CMK (cell line): ENCODE measurements at places on chromosomes 11 and 22.
A peak's percentile ranks its signal among the peaks of the same experiment; 100 is the strongest.

GRCh38 chr11:8239536-8240228, 24.0 kb downstream of the LMO1 start:
- DNase-seq, result no peak

DNA sequence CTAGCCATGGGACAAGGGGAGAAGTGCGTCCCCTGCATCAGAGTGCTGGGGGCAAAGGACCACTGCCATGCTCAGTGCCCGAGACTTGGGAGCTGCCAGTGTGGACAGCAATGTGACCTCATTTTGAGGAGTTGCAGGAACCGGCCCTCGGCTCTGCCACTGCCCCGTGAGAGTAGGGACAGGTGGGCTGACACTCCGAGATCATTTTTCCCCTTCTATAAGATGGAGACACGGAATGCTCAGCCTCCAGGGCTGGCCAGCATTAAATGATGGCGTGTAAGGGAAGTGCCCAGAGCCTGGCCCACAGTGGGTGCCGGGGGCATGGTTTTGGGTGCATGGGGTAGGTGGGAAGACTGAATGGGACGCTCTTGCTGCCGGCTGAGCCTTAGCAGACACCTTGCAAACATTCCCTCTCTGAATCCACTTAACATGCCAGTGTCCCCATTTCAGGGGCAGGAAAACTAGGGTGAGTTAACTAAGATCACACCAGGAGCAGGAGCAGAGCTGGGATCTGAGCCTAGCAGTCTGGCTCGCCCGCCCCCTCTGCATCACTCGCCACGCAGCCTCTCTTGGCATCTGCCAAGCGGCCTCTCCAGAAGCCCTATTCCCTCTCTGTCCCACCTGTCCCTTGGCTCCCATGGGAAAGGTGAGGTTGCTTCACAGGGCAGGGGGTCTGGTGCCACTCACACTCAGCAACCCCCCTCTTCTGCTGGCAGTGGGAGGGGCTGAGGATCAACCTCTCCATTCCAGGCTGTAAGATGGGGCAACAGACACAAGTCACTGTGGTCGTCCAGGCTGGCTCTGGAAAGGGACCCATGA, 13.6 kb downstream of the NPTXR start:
- DNase-seq, result no peak

DNA sequence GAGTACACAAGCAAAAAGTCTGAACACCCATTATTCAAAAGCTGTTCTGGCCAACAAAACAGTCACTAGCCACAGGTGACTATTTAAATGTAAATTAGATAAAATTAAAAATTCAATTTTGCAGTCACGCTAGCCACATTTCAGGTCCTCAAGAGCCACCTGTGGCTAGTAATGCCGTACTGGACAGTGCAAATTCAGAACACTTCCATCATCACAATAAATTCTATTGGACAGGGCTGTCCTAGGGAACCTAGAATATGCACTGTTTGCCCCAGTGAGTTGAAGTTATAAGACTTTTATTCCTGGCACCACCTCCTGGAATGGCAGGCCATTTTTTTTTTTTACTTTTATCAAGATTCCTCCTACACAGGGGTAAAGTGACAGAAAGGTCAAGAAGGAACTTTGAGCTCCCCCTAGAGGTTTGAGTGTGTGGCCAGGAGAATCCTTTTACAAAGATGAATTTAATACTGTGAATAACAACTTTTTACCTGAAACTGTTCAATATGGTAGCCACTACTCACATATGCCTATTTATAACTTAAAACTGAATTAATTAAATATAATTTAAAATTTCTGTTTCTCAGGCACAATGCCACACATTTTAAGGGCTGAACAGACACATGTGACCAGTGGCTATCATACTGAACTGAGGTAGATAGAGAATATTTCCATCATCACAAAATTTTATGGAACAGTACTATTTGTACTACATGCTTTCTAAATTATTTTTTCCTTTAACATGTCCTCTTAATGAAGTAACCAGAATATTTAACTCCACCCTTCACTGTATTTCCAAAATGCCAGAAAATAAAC, 6.5 kb downstream of the MSANTD2 start:
- DNase-seq, result peak; percentile 51

- DNase-seq, result no peak
These were observed 453.6 kb downstream of the TMEM135 start for GRCh38 chr11:87491381-87491780.

DNA sequence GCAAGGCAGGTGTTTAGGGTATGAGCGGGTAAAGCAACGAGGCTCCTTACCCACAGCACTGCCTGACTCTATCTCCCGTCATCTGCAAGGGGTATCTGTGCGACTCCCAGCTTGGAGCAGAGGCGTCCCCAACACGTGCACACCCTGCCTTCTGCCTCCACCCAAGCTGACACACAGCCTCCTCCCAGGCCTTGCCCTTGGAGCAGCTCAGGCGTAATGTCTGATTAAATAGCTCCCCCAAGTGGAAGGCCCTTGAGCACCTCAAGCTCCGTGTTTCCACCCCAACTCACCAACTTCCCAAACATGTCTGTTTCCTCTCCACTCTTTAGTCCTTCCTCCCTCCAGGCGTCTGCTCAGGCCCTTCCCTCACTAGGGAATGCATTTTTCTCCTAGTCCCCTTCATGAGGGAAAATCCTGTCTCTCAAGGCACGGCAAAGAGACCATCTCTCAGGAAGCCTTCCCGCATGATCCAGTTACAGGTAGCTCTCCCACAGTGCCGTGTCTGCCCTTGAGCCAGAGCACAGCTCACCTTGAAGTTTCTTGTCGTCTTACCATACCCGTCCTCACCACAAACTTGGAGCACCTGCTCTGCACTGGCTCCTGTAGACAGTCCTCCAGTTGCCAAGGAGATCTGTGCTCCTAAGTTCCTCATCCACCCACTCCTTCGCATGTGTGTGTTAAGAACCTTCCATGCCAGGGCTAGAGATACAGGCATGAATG, 15.8 kb downstream of the CYB5R2 start:
- no peak for DNase-seq

GRCh38 chr11:3894128-3894731, 38.8 kb downstream of the STIM1 start:
- no peak for DNase-seq

DNA sequence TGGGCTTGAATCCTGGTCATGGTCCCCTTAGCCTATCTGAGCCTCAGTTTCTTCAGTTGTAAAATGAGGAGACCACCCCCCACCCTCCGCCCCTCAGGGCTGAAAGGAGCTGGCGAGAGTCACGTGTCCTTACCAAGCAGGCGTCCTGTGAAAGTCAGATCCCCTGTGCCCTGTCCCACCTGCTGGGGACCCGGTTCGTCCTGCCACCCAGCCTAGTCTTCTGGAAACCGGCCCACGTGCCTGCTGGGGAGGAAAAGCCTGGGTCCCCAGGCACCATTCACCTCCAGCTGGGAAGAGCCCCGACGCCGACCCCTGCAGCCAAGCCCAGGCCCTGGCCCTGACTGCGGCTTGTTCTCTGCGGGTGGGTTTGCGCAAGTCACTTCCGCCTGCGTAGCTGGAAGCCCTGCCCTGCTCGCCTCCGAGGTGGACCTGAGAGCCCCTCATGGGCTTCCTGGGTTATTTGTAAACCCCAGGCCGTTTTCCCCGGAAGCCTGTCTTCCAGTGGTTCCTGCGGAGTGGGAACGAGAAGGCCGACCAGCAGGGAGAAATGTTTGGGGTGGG, 679 bp upstream of the SSH3 start:
- no peak for DNase-seq

GRCh38 chr11:30388957-30389356, 66.1 kb downstream of the ARL14EP start:
- DNase-seq, result no peak

- no peak for DNase-seq
These were observed 103.8 kb downstream of the FAM168A start for GRCh38 chr11:73493956-73494598.

DNA sequence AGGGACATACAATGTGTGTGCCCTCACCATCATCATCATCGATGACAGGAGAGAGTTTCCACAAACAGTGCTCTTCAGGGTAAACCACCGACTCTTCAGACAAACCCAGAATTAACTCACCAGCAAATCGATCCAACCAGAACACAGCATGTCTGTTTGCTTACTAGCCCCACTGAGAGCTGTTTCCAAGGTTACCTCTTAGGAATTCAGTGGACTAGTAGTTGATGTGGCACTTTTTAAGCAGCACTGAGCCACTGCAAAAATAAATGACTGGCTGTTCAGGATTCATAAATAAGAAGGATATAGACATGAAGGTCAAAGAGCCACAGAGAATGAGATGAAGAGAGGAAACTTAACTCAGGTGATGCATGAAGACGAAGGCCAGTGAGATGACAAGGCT, 83.1 kb downstream of the PARVA start:
- no peak for DNase-seq

DNA sequence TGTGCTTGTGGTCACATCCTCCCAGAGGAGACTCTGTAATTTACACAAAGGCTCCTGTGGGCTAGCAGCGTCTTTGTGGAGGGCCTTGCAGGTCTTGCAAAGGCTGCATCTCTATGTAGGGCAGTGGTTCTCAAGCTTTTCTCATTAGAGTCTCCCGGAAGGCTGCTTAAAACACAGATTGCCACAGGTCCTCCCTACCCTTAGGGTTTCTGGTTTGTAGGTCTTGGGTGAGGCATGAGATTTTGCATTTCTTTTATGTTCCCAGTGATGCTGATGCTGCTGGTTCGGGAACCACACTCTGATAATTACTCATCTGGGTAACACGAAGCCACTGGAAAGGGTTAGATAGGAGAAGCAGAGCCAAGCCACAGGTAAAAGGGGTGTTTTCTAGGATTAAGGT, 151.3 kb upstream of the ZBED5 start:
- no peak for DNase-seq

GRCh38 chr11:65865550-65866172, 5.4 kb downstream of the MUS81 start:
- no peak for DNase-seq

GRCh38 chr11:44067266-44067665, 1.2 kb downstream of the ACCS start:
- peak; percentile 39 for DNase-seq

- peak; percentile 15 for DNase-seq
These were observed 1031.8 kb downstream of the NTM start for GRCh38 chr11:132402071-132402684.

DNA sequence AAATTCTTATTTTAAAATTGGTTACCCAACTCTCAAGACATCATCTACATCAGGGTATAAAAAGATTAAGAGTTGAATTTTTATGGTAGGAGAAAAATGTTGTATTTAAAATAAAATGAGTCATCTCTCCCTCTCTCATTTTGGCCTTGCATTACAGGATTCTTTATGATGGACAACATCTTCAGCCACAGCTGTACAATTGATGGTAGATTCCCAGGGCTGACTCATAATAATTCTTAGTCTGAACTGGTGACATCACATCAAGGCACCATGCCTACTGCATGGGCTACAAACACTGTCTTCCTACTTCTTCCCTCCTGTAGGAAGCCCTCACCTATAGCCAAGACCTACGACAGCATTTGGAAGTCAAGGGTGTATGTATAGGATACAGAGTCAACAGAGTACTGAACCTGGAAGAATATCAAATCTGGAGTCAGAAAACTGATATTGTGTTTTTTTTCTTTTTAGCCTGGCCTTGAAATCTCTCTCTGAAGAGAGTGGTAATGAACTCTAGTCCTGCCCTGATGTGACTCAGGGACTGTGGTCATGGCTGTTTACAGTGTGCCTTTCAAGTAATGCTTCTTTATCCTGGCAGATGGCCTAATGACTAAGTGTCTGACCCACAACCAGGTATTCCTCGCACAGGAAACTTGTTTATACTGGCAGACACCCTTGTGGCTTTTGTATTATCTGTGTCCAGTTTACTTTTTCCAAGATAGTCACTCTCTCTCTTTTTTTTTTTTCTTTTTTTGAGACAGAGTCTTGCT, 32.5 kb downstream of the MRGPRX2 start:
- DNase-seq, result no peak

DNA sequence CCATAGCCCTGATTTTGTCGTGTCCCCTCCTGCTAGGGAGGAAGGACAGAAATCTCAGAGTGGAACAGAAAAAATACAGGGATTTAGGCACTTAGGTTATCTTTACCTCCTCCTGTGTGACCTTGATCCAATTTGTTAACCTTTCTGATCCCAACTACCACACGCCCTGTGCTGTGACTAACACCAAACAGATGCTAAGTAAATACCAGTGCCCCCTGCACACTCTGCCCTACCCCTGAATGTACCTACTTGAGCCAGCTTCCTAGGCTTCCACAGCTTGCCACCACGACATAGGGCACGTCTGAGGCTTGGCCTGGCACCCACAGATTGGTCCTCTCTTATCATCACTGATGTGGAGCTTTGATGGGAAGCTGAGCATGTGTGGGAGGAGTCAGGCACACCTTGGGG, 9.2 kb downstream of the MYO18B start:
- DNase-seq, result no peak

DNA sequence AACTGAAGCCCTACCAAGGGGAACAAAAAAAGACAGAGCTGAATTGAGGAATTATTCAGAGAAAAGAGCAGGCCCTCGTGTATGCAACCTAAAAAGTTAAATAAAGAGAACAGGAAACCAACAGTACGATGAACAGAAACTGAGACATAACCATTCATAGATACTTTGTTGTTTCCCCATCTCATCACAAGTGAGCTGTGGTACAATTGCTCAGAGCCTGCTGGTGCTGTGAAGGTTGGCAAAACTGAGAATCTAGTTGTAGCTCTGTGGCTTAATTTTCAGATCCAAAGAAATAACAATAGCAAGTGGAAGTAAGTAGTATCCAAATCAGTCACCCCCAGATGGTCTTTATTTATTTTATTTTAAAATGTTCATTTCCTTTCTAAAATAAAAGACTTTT, 37.7 kb upstream of the BLID start:
- no peak for DNase-seq

GRCh38 chr11:12673601-12673923, 659 bp upstream of the TEAD1 start:
- DNase-seq, result no peak

GRCh38 chr22:24420072-24420976, 7.1 kb upstream of the ADORA2A start:
- no peak for DNase-seq

DNA sequence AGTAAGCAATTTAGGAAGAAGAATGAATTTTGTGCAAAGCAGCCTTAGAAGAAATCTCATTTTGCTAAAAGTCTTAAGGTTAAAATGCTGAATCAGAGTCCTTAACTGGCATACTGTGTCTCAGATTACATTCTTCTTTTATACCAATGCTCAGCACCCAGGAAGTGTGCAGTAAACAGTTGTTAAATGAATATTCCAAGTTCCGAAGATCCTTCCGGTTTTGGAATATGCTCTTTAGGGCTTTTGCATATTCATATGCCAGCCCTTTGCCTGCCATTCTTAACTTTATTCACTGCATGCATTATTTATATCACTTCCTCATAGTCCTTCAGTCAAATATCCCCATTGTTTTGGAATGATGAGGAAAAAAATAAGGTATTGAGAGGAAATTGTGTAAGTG, 242.0 kb downstream of the DDX10 start:
- no peak for DNase-seq

DNA sequence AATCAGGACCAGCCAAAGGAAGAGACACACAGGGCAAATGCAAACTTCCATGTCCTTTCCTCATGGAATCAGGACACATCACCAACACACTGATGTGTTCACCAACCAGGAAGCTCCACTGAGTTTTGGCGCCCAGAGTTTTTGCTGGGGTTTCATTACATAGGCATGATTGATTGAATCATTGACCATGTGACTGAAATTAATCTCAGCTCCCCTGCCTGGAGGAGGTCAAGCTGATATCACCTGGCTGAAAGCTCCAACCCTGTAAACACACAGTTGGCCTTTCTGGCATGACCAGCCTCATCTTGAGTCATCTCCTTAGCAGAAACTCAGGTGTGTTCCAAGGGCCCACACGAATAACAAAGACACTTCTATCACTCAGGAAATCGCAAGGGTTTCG, 133.2 kb downstream of the TRIM29 start:
- DNase-seq, result no peak

- DNase-seq, result no peak
These were observed 21.9 kb upstream of the TMPRSS4 start for GRCh38 chr11:118054712-118055640.
